ENCODE measurements at places on chromosomes 11 and 22. TPM values are rescaled to one million over a fixed set of nuclear protein-coding genes. Genes with fewer than 3 reads are reported as not detected.

The HTR3A gene
- total RNA-seq = not detected

The YAP1 gene
- total RNA-seq = 355 TPM

GRCh38 chr11:20000351-20001134, 159.7 kb downstream of the DBX1 start:
- H3K27ac ChIP-seq = no peak overlapping the region
- H3K4me3 ChIP-seq = no peak overlapping the region
- DNase-seq = no peak
- no peaks in the 10 kb centered on the region for H3K27me3 ChIP-seq

DNA sequence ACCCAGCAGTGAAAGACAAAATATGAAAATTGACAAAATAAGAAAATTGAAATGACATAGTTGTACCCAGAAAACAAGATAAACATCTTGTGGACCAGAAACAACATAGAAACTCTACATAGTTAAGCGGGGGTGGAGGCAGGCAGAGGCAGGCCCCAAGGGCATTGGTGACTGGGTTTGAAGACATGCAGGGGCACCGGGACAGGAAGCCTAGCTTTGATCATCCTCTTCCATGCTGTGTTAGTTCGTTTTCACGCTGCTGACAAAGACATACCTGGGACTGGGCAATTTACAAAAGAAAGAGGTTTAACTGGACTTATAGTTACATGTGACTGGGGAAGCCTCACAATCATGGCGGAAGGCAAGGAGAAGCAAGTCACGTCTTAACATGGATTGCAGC, 33.5 kb upstream of the CRTAM start:
- no peak for DNase-seq
- no peaks in the 10 kb centered on the region for H3K27me3 ChIP-seq
- H3K27ac ChIP-seq = no peak overlapping the region
- no peak overlapping the region for H3K4me3 ChIP-seq
- no peaks in the 10 kb centered on the region for H3K36me3 ChIP-seq

- H3K4me1 ChIP-seq = no peaks in the 10 kb centered on the region
- no peaks in the 10 kb centered on the region for H3K36me3 ChIP-seq
- no peak for DNase-seq
- H3K27me3 ChIP-seq = no peaks in the 10 kb centered on the region
- H3K4me3 ChIP-seq = no peak overlapping the region
Measured at GRCh38 chr11:134486106-134486505, 74.1 kb upstream of the B3GAT1 start.

DNA sequence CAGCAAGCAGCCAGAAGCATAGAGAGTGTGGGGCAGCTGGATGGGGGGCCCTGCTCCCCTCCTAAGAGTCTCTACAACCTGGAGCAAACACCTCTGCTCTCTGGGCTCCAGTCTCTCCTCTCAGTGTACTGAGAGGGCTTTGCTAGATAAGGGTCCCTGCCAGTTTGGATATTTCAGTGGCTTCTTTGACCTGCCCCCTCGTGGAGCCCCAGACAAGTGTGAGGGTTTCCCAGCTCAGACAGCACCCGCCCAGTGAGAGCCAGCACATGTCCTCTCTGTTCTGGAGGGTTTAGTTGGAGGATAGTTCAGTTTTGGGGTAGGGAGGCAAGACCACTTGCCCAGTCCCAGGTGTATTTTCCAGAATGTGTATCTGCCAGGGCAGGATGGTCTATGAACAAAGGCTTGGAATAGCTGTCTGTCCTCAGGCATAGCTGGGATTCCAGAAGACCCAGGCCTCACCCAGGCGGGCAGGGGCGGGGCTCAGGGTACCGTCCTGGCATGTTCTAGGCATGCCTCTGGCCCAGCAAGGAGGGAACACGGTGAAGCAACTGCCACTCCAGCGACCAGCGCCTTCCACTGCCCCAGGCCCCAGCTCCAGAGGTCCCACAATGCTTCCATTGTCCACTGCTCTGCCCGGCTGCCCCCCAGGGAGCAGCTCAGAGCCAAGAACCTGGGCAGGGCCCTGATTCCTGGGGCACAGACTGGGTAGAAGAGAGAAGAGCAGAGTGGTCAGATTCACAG, 7.5 kb upstream of the MICALL1 start:
- H3K27me3 ChIP-seq = no peaks in the 10 kb centered on the region
- DNase-seq = no peak
- H3K4me3 ChIP-seq = no peak overlapping the region
- no peak overlapping the region for H3K27ac ChIP-seq
- no peaks in the 10 kb centered on the region for H3K36me3 ChIP-seq

GRCh38 chr11:15774388-15774939, 581.9 kb downstream of the SOX6 start:
- H3K36me3 ChIP-seq = no peaks in the 10 kb centered on the region

- H3K4me3 ChIP-seq = no peak overlapping the region
- H3K27ac ChIP-seq = no peak overlapping the region
- H3K36me3 ChIP-seq = no peaks in the 10 kb centered on the region
- no peaks in the 10 kb centered on the region for H3K27me3 ChIP-seq
- H3K4me1 ChIP-seq = no peaks in the 10 kb centered on the region
Measured at GRCh38 chr11:108817976-108818375, 153.1 kb downstream of the DDX10 start.

- H3K4me1 ChIP-seq = no peaks in the 10 kb centered on the region
- no peak overlapping the region for H3K27ac ChIP-seq
- no peak overlapping the region for H3K4me3 ChIP-seq
- no peak for DNase-seq
- H3K36me3 ChIP-seq = no peaks in the 10 kb centered on the region
Measured at GRCh38 chr22:37235897-37236607, 8.0 kb downstream of the RAC2 start.

- no peak for DNase-seq
- H3K4me3 ChIP-seq = no peak overlapping the region
- peaks cover 9% of the 10 kb centered on the region for H3K27me3 ChIP-seq
- H3K27ac ChIP-seq = no peak overlapping the region
- H3K36me3 ChIP-seq = no peaks in the 10 kb centered on the region
Measured at GRCh38 chr11:32437495-32438345, 2.4 kb upstream of the WT1 start.

- no peak for DNase-seq
- no peaks in the 10 kb centered on the region for H3K27me3 ChIP-seq
- peak overlapping the region; percentile 20 for H3K27ac ChIP-seq
- H3K4me3 ChIP-seq = no peak overlapping the region
Measured at GRCh38 chr11:125603207-125603606, 10.6 kb downstream of the STT3A start.

DNA sequence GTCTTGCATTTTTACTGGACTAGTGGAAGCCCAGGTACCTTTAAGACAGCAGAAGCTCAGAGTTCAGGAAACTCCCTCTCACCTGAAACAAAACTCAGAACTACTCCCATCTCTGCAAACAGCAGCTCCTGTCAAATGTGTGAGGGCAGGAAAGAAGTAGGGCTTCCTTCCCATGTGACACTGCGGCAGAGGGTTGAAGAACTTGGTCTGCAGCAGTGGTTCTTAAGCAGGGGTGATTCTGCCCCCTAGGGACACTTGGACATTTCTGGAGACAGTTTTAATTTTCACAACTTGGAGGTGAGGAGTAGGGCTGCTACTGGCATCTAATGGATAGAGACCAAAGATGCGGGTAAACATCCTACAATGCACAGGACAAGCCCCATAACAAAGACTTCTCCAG, 63.4 kb downstream of the RCN1 start:
- H3K36me3 ChIP-seq = no peaks in the 10 kb centered on the region
- H3K4me1 ChIP-seq = no peaks in the 10 kb centered on the region
- DNase-seq = no peak
- no peak overlapping the region for H3K4me3 ChIP-seq

DNA sequence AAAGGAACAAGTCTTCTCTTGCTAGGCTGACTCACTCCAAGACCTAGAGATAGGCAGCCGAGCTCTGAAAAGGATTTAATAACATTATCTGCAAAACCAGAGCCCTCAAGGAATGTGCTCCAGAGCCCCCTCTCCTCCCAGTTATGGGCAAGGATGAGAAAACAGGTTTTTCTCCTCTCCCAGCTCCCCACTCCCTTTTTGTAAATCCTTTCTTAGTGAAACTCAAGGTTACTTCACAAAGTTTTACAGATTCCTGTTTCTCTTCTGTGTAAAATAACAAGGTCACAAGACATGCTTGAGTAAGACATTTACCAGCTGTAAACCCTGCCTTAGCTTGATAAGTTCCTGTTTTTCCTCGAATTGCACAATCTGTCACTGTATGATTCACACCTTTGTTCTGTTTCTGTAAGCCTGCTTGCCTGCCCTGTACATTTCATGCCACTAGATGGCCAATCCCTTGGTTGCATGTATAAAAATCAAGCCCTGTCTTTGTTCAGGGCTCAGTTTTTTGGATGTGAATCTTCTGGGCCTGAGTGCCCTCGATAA, 489.4 kb downstream of the KCNA4 start:
- no peaks in the 10 kb centered on the region for H3K36me3 ChIP-seq
- no peak overlapping the region for H3K4me3 ChIP-seq
- no peaks in the 10 kb centered on the region for H3K4me1 ChIP-seq

DNA sequence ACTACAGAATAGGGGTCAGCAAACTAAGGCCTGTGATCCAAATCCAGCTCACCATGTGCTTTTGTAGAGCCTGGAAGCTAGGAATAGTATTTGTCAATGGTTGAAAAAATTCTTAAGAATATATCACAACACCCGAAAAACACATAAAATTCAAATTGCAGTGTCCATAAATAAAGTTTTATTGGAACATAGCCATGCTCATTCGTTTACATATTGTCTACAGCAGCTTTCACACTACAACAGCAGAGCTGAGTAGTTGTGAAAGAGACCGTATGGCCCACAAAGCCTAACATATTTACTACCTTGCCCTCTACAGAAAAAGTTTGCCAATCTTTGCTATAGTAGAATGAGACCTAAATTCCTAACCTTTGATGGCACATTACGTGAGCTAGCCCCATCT, 125.7 kb downstream of the CADM1 start:
- H3K4me1 ChIP-seq = no peaks in the 10 kb centered on the region
- H3K27ac ChIP-seq = no peak overlapping the region
- DNase-seq = no peak
- no peak overlapping the region for H3K4me3 ChIP-seq
- H3K27me3 ChIP-seq = no peaks in the 10 kb centered on the region

- no peak for DNase-seq
- no peaks in the 10 kb centered on the region for H3K36me3 ChIP-seq
- H3K4me1 ChIP-seq = peaks cover 26% of the 10 kb centered on the region
- no peak overlapping the region for H3K27ac ChIP-seq
- no peaks in the 10 kb centered on the region for H3K27me3 ChIP-seq
Measured at GRCh38 chr11:43997022-43997660, 50.6 kb upstream of the ACCSL start.

GRCh38 chr22:46589141-46589748, 30.9 kb upstream of the GRAMD4 start:
- H3K27ac ChIP-seq = no peak overlapping the region
- H3K4me3 ChIP-seq = no peak overlapping the region
- no peak for DNase-seq
- H3K4me1 ChIP-seq = peaks cover 19% of the 10 kb centered on the region

- no peak overlapping the region for H3K4me3 ChIP-seq
- DNase-seq = no peak
- no peak overlapping the region for H3K27ac ChIP-seq
- no peaks in the 10 kb centered on the region for H3K27me3 ChIP-seq
Measured at GRCh38 chr22:32469799-32470212, 4.8 kb upstream of the FBXO7 start.

DNA sequence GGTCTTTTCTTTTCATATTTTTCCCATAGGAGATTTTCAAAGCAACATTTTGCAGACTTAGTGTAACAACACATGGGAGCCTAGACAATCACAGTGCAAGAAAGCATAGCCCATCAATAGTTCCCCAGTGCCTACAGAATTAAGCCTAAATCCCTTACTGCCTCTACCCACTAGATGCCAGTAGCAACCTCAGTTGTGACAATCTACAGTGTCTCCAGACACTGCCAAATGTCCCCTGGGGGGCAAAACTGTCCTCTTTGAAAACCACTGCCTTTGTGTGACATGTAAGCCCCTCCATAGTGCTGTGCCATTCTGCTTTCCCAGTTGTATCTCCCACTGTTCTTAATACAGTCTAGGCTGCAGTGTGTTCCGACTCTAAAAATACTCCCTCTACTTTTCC, 1329.0 kb downstream of the LRRC4C start:
- no peak for DNase-seq
- no peak overlapping the region for H3K4me3 ChIP-seq
- H3K27me3 ChIP-seq = no peaks in the 10 kb centered on the region
- H3K36me3 ChIP-seq = no peaks in the 10 kb centered on the region
- H3K4me1 ChIP-seq = no peaks in the 10 kb centered on the region

DNA sequence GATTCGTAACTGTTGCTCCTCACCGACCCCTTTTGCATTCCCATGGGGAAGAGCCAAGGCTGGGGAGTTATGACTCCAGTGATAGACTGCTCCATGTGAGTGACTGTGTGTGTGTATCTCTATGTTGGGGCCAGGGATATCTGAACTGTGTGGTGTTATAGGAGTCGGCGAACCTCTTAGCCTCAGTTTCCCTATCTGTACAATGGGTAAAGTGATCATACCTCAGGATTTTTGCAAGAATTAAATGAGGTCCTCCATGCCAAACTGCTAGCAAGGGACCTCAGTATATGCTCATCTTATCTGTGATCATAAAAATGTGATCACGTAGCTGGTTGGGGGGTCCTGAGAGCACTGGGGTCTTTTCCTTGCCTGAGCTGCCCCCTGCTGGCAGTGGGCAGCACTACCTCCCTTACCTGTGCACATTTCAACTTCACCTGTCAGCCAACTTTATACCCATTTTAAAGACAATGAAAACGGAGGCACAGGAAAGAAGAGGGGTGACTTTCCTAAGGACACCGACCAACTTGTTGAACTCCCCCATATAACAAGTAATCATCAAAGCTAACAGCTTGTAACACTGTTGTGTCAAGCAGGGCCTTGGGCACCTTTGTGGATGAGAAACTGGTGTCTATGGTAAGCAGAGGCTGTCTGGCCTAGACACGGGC, 1.4 kb upstream of the DPP3 start:
- no peak for DNase-seq
- H3K27ac ChIP-seq = peak overlapping the region; percentile 89
- H3K27me3 ChIP-seq = no peaks in the 10 kb centered on the region
- peaks cover 5% of the 10 kb centered on the region for H3K36me3 ChIP-seq
- peaks cover 18% of the 10 kb centered on the region for H3K4me1 ChIP-seq

Measured in thoracic aorta (tissue), 2 donors.